ENCODE measurements at places on chromosomes 13 and 19. TPM values are rescaled to one million over a fixed set of nuclear protein-coding genes. Genes with fewer than 3 reads are reported as not detected.

DNA sequence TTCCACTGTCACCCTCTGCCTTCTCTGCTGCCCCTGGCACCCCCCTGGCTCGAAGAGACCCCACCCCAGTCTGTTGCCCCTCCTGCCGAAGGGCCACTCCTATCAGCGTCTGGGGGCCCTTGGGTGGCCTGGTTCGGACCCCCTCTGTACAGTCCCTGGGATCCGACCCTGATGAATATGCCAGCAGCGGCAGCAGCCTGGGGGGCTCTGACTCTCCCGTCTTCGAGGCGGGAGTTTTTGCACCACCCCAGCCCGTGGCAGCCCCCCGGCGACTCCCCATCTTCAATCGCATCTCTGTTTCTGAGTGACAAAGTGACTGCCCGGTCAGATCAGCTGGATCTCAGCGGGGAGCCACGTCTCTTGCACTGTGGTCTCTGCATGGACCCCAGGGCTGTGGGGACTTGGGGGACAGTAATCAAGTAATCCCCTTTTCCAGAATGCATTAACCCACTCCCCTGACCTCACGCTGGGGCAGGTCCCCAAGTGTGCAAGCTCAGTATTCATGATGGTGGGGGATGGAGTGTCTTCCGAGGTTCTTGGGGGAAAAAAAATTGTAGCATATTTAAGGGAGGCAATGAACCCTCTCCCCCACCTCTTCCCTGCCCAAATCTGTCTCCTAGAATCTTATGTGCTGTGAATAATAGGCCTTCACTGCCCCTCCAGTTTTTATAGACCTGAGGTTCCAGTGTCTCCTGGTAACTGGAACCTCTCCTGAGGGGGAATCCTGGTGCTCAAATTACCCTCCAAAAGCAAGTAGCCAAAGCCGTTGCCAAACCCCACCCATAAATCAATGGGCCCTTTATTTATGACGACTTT is 2.0 kb downstream of the ZFP36 start:
- no peak for DNase-seq

DNA sequence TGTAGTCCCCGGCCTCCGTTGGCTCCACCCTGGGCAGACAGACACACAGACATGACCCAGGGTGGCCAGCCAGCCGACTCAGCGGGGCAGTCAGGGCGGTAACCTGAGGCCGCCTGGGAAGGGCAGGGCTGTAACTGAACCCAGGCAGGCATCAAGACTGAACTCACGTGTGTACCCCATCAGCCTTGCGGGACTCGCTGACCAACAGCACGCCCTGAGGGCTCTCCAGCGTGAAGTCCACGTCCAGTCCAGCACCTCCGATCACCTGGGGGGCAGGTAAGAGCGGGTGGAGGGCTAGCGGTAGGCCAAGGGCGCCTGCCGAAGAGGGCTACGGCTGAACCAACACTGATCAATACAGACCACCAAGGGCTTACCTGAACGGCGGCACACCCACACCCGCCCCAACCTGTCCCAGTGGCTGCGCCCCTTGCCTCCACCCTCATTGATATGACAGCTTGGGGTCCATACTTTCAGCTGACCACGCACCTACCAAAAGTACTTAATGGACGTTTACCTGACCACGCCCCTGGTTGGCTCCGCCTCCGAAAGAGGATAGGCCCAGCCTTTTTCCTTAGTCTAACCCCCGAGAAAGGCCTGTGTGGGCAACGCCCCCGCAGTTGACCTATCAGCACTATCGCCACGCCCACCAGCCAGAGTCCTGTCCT is 791 bp downstream of the TMED1 start:
- peak; percentile 45 for DNase-seq

DNA sequence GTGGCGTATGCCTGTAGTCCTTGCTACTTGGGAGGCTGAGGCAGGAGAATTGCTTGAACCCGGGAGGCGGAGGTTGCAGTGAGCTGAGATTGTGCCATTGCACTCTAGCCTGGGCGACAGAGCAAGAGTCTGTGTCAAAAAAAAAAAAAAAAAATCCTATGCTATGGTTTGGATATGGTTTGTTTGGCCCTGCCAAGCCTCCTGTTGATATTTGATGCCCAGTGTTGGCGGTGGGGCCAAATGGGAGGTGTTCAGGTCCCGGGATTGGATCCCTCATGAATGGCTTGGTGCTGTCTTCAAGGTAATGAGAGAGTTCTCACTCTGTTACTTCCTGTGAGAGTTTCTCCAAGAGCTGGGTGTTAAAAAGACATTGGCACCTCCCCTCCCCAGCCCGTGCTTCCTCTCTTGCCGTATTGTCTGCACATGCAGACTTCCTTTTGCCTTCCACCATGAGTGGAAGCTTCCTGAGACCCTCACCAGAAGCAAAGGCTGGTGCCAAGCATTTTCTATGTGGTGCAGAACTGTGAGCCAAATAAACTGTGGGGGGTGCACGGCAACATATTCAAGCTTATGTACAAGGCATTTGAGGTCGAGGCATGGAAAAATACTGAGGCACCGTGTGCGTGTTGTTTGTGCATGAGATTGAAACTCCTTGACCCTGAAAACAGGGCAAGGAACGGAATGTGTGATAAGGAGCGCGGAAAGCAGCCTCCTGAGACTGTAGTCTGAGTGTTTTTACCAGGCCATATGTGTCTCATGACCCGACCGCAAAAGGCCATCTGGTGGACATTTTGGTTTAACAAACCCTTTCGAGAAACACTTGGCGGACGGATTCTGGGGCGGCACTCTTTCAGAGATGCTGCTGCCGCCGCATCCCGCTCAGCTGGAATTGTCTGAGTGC is 7.3 kb downstream of the SIGLEC9 start:
- peak; percentile 93 for DNase-seq

- DNase-seq: peak; percentile 92
These were observed 4.5 kb downstream of the TPRX2 start for GRCh38 chr19:47863514-47863936.

DNA sequence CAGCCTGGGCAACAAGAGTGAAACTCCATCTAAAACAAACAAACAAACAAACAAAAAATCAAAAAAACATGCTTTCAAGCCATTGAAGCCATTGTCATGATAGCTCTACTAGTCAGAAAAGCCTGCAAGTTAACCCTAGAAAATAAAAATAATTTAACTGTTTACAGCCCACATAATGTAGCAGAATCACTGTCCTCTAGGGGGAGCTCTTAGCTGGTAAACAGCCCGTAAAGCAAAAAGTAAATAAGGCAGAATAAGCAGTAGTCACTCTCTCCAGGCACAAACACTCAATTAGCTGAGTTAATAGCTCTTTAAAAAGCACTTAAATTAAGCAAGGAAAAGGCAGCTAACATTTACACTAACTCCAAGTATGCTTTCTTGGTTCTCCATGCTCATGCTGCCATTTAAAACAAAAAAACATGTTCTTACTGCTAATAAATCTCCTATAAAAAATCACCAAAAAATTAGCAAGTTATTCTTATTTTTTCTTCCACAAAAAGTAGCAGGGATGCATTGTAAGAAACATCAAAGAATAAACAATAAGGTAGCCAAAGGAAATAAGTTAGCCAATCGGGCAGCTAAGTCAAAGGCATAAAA is 11.3 kb downstream of the LILRB4 start:
- no peak for DNase-seq

DNA sequence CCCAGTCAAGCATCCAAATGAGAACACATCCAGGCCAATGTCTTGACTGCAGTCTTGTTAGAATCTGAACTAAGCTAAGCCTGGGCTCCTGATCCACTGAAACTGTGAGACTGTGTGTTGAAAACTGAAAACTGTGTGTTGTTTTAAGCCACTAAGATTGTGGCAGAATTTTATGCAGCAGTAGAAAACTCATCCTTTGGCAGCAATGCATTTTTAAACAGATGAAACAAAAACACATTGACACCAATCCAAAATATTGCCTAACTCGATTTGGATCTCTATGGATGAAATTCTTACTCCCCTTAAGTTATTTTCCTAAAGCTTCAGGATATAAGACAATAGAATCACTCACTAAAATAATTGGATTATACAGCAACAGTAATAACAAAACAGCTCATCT is 202.3 kb upstream of the KLF12 start:
- DNase-seq: no peak

DNA sequence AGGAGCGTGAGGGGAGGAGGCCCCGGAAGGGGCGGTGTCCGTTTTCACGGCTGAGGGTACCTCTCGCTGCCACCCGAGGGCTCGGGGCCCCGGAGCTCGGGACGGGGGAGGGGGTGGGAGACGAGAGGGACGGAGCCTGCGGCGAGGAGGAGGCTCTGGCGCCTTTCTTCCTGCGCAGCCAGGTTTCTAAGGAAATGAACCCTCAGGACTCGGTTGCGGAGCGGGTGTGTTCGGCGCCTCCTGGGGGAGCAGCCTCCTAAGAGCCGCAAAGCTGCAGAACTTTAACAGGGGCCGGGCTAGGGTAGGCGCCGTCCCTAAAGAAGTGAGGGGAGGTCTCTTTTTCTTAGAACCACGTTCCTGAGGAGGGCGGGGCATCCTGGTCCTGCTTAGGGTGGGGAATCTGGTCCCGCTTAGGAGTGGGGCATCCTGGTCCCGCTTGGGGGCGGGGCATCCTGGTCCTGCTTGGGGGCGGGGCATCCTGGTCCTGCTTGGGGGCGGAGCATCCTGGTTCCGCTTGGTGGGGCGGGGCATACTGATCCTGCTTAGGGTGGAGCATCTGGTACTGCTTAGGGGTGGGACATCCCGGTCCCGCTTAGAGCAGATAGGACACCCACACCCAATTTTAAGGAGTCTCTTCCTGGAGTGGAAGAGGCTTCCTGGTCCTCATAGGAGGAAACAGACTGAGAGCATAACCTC is 6.2 kb downstream of the SYT5 start:
- DNase-seq: peak; percentile 77

- no peak for DNase-seq
These were observed 3.1 kb upstream of the ZNF471 start for GRCh38 chr19:56504581-56504980.

DNA sequence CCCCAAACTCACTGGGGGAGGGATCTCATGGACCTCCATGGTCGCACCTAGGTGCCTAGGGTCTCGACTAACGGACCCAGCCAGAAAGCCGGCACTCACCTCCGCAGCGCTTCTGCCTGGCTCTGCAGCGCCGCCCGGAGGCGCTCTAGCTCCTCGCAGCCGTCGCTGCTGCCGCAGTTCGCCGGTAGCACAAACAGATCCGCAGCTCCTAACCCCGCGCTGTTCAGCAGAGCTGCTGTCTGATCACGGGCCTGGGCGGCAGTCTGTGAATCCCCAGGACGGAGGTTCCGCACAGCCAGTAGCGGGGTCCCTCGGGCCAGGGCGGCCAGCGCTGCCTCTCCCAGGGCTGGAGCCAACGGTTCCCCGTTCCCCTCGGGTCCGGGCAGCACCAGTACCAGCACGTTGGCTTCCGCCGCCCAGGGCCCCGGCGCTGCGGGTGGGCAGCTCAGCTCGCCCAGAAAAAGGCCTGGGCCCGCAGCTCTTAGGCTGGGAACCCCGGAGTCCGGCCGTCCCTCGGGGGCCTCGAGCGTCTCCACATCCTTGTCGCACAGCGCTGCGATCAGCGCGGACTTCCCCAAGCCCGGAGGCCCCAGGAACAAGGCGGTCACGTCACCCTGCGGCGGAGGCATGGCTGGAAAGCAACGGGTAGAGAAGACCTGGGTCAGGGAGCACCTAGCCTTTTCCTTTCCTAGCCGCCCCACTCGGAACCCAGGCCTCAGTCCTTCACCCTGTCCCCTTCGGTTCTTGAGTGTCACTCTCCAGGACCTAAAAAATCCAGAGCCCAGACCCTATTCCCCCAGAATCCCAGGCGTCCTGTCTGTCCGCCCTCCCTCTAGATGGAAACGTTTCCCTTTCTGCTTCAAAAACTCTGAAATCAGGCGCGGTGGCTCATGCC is 977 bp downstream of the IRGQ start:
- DNase-seq: peak; percentile 72

DNA sequence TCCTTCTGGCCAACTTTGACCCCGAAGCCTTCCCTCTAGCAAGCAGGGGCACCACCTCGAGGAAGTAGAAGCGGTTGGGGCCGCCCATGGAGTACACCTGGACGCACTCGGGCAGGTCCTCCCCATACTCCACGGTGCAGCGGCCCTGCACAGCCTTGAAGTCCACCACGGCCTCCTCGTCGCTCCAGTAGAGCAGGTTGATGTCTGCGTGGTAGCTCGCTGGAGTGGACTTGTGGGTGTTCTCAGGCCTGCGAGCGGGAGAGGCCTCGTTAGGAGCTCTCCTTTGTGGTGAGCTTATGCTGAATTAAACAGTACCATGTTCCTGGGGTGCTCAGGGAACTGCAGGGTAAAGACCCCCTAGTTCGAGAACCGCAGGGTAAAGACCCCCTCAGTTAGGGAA is 22.3 kb upstream of the EIF3G start:
- DNase-seq: no peak

- no peak for DNase-seq
These were observed 10.1 kb upstream of the SOX1 start for GRCh38 chr13:112056739-112057438.

DNA sequence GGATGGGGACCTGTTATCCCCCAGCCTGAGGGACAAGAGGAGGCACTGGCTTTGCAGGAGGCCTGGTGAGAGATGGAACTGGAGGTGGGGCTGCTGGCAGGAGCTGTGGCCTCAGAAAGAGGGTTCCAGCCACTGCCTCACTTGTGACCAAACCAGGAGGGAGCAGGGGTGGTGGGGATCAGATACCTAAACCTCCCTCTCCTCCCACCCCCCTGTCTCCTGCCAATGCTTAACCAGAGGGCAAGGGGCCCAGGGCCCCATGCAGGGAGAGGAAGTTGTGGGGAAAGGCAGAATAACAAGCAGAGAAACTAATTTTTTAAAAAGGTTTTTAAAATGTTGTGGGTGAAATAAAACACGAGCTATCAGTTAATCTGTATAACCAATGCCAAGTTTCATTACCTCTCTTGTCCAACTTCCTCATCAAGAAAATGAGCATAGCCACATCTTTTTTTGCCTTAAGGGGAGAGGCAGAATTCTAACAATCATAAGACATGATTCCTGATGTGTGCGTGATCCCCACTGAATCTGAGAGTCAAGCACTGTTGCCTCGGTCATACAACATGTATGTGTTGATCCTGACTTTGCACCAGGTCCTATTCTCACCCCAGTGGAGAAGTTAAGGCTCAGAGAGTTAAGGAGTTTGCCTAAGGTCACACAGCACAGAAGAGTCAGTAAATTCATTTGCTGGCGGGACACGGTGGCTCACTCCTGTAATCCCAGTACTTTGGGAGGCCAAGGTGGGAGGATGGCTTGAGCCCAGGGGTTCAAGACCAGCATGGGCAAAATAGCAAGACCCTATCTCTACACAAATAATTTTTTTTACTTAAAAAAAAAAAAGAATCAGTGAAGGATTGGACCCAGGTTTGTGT is 12.9 kb downstream of the FXYD5 start:
- no peak for DNase-seq

- DNase-seq: no peak
These were observed 1.1 kb upstream of the PDE4A start for GRCh38 chr19:10419200-10419645.

GRCh38 chr13:80329250-80329649 is 11.7 kb downstream of the SPRY2 start:
- no peak for DNase-seq

Gene SHISA2
- polyA plus RNA-seq: 2.7 TPM

Gene FGF9
- 4.3 TPM for polyA plus RNA-seq

Gene ZNF548
- polyA plus RNA-seq: 14.6 TPM

Gene KLK13
- 13.0 TPM for polyA plus RNA-seq

Gene MTUS2
- polyA plus RNA-seq: 2.1 TPM

Gene FGF14
- 4.5 TPM for polyA plus RNA-seq

Gene RAX2
- not detected for polyA plus RNA-seq

Gene CPB2
- polyA plus RNA-seq: not detected

Gene YJEFN3
- 24.2 TPM for polyA plus RNA-seq

Gene PRRG2
- polyA plus RNA-seq: 3.0 TPM

Gene JSRP1
- 4.6 TPM for polyA plus RNA-seq

Measured in testis (tissue), 5 donors.